ENCODE measurements at places on chromosomes 12 and 14. TPM values are rescaled to one million over a fixed set of nuclear protein-coding genes. Genes with fewer than 3 reads are reported as not detected.

DNA sequence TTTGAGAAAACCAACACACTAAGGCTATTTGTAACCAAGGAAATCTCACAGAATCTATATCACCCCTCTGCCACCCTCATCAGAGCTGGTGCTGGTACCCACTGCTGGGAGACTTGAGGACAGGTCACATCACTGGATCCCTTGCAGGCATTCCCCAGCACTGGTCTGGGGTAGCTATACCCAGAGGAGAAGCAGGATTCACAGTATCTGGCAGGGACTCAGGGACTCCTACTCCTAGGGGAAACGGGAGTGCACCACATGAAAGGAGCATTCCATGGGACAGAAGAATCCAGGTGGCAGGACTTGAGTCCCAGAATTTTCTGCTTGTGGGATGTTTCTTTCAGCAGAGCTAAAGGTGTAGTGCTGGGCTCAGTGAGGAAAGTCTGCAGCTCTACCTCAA, 223.2 kb downstream of the ADGRD1 start:
- DNase-seq: no peak

DNA sequence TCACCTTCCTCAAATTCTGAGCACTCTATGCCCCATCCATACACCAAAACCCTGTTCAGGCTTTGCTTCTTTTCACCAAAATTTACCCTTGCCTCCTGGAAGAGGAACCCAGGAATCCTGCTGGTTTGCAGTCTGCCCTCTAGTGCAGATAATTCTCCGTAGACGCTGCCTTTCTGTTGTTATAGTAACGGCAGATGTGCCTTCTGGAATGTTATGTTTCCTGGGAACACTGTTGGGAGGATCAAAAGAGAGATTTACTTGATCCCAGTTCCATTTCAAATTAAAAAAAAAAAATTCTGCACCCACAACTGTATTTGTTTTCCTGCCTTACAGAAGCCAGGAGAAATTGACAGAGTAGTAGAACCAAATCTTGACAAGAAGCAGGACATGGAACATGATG, 104.2 kb upstream of the RMST start:
- DNase-seq: no peak

GRCh38 chr12:38142974-38143373, 173.6 kb upstream of the ALG10B start:
- DNase-seq: no peak

- peak; percentile 15 for DNase-seq
Measured at GRCh38 chr12:71134405-71134804, 23.4 kb downstream of the TSPAN8 start.

DNA sequence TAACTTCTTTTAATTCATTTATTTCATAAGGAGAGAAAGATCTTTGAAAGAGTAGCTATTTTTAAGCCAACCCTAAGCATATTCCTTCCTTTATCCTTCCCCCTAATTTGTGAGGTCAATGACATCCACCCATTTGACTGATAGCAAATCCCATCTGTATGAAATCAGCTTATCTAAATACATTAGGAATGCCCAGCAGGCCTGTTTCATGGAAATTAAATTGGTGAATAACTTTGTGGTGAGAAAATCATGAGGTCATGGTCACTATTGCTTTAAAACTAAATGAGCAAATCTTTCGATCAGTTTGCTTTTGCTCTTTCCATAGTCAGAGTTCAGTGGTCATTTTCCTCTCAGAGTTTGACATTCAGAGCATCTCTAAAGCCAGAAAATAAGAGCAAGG, 256.6 kb downstream of the CPNE8 start:
- no peak for DNase-seq

- DNase-seq: no peak
Measured at GRCh38 chr14:91129261-91129660, 15.4 kb downstream of the DGLUCY start.

DNA sequence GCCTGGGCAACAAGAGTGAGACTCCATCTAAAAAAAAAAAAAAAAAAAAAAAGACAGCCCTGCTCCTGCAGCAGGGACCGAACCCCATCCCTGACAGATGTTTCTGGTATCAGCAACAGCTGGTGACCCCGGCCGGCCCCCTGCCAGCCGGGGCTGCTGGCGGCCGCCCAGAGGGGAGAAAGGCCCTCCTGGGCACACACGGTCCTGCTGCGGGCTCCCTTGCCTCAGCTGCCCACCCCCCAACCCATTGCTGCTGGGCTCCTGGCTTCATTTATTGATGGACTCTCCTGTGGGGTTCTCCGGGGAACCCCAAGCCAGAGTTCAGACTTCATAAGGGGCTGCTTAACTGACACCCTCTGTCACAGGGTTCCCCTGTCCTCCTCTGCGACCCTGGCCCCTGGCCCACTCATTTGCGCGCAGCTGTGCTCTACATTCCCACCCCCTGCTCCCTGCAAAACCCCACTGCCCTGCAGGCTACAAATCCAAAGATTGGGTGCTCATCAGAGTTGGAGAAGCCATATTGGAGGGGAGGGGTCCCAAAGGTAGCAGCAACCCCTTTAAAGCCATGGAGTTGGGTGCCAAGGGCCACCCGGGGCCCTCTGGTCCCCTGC, 103.6 kb upstream of the RTL1 start:
- no peak for DNase-seq

DNA sequence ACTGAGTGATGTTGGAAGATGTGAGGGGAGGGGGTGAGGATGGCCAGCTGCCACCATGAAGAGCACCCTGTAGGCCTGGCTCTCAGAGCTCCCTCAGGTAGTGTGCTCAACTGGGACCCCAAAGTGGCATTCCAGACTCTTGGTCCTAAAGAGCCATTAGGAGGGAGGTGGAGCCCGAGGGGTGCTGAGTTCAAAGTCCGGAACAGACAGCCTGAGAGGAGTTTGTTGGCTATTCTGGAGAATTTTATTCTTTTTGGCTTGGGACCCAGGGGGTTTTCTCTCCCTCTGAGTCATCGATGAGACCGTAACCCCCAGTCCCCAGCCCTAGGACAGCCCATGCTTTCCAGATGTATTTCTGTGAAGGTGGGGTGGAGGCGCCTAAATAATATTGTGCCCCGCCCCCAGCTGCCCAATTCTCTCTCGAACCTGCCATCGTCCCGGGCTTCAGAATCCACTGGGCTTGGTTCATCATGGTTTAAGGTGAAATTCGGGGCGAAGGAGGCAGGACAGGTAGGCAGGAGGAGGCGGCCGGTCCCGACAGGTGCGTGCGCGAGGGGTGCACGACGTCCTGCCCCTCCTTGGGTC, 690 bp upstream of the RBP5 start:
- no peak for DNase-seq

- DNase-seq: no peak
Measured at GRCh38 chr14:93160353-93160801, 24.3 kb downstream of the MOAP1 start.

GRCh38 chr14:22432348-22432976, 156.6 kb downstream of the DAD1 start:
- DNase-seq: peak; percentile 97

- no peak for DNase-seq
Measured at GRCh38 chr12:68998041-68998440, 65.1 kb upstream of the CPM start.

DNA sequence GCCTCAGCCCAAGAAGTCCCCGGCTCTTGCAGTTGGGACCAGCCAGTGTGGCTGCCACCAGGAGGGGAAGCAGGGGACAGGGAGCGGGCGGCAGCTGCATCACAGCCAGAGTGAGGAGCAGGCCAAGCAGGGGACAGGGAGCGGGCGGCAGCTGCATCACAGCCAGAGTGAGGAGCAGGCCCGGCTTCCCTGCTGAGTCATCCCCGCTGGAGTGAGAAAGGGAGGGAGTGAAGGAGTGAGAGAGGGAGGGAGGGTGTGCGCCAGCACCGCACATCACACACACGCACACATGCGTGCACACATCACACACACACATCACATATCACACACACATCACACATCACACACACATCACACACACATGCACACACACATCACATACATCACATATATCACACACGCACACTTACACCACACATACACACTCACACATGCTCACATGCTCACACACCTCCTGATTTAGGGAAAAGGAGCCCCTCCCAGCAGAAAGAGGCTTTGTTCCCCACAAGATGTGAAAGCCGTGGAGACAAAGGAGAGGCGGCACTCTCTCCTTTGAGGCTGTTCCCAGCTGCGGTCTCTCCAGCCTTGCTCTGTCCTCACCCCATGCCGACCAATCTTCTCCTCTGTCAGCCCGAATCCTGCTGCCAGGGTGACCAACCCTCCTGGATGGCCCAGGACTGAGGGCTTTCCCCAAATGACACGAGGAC, 16.7 kb upstream of the ZDHHC22 start:
- peak; percentile 20 for DNase-seq

DNA sequence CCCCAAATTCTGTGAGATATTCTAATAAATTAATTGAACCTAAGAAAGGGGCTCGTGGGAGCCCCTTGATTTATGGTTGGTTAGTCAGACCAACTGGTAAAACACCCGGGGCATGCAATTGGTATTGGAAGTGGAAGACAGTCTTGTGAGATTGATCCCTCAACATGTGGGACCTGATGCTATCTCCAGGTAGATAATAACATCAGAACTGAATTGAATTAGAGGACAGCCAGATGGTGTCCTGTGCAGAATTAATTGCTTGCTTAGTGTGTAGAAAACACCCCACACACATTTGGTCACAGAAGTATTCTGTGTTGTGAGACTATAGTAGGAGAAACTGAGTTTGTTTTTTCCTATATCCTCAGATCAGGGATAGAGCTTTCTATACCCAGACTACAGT, 22.0 kb downstream of the PYROXD1 start:
- no peak for DNase-seq

DNA sequence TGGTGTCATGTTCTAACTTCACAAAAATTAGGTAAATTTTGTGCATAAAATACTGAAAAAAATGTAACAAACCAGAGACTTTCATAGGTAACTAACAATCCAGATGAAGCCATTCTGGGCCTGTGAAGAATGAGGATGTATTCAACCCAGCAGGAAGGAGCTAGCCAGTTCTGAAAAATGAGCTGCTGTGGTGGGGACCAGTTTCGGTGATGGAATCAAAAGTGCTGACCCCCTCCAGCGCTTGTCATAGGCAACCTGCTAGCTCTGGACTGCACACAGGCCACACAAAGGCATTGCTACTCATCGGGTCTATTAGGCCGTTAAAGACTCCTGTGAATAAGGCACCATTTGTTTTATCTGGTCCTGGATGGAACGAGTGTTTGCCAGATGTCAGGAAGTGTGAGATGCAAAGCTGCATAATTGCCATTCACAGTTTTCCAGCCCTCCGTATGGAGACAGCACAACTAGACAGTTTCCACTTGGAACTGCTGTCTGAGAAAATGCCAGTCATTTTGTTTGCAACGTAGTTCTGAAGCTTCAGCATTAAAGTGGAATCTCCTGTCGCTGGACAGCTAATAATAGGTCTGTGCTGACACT, 3.3 kb upstream of the RIMBP2 start:
- no peak for DNase-seq

- DNase-seq: no peak
Measured at GRCh38 chr12:120263748-120264085, 1.8 kb downstream of the PXN start.

DNA sequence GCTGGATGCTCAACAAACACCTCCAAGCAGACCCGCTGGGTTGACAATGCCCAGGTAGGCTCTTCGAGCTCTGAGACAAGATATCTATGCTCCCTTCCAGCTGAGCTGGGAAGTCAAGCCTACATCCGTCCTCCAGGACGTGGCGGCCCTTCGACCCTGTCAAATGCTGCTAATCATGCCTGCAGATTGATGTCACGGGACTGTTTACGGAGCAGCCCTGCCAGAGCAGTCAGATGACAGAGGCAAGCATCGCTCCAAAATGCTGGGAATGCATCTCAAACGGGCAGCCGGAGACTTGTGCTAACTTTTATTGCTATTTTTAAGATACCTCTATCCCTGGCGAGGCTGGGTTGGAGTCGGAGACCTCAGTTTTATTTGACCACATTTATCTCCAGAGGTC, 139.2 kb downstream of the NTF3 start:
- no peak for DNase-seq

GRCh38 chr12:104964167-104964855, 6.2 kb upstream of the SLC41A2 start:
- DNase-seq: no peak

- DNase-seq: no peak
Measured at GRCh38 chr14:93431036-93431670, 414 bp downstream of the UNC79 start.

DNA sequence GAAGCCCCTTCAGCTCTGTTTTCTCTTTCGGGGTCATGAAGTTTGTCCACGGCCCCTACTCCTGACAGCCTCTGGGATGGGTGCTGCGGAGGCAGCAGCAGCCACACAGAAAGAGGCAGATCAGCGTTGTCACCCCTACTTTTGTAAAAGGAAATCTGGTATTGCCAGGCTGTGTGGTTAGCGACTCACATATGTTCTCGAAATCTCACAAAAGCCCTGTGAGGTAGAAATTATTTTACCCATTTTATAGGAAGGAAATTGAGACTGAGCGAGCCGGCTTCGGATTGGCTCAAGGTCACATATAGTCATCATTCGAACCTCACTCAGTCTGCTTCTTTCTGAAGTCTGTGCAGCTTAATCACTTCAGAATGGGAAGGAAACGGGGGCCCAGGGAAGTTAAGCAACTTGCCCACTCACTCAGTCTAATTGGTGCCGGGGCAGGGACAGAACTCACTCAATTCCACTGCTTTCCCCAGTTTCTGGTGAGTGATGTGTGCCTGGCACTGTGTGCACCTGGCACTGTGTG, 1.1 kb upstream of the CKAP4 start:
- DNase-seq: peak; percentile 76

DNA sequence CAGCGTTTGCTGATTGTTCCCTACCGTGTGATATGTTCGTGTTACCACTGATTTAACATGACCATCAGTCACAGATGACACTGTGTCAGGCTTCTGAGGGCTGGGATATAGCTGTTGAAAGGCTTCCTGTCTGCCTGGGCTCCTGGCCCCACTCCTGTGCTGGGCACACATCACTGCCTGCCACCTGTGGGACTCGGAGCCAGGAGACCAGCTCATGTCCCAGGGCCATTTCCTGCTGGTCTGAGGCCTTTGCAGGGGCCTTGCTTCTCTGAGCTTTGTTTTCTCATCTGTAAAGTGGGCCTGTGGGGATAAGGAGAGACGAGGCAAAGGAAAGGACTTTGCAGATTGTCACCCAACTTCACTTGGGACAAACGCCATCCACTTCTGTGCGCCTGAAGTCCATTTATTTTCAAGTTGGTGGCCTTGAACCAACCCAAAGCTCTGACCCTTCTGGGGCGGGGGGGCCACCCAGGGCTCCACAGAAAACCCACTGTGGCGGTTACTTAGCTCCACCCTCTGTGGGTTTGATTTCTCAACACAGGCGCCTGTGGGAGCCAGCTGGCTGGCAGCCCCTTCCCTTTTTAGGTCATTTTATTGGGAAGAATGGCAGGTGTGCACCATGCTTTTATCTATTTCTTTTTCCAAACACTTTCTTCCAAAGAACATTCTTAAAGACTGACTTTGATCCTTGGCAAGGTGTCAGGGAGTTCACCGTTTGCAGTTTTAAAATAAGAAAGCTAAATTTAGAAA, 54.1 kb downstream of the BEGAIN start:
- no peak for DNase-seq

- no peak for DNase-seq
Measured at GRCh38 chr14:50533241-50533705, 904 bp upstream of the MAP4K5 start.

- DNase-seq: no peak
Measured at GRCh38 chr12:69189378-69189978, 49.9 kb upstream of the CPSF6 start.

Gene MSI1
- total RNA-seq: not detected

Gene KDM5A
- 71.5 TPM for total RNA-seq

Gene SERPINA9
- total RNA-seq: not detected

Gene OSBPL8
- 47.6 TPM for total RNA-seq

Gene TMEM179
- total RNA-seq: not detected

Gene IPO8
- total RNA-seq: 52.5 TPM

Gene IL26
- total RNA-seq: not detected

Gene POTEM
- not detected for total RNA-seq

Gene HOXC4
- total RNA-seq: not detected

Gene ALKBH1
- total RNA-seq: 13.1 TPM

Gene RTN1
- total RNA-seq: 0.29 TPM

Gene SIX1
- 0.55 TPM for total RNA-seq
